Mesenchymal stem cell (in vitro differentiated cells and primary cell): ENCODE measurements at places on chromosomes 5 and 9.

DNA sequence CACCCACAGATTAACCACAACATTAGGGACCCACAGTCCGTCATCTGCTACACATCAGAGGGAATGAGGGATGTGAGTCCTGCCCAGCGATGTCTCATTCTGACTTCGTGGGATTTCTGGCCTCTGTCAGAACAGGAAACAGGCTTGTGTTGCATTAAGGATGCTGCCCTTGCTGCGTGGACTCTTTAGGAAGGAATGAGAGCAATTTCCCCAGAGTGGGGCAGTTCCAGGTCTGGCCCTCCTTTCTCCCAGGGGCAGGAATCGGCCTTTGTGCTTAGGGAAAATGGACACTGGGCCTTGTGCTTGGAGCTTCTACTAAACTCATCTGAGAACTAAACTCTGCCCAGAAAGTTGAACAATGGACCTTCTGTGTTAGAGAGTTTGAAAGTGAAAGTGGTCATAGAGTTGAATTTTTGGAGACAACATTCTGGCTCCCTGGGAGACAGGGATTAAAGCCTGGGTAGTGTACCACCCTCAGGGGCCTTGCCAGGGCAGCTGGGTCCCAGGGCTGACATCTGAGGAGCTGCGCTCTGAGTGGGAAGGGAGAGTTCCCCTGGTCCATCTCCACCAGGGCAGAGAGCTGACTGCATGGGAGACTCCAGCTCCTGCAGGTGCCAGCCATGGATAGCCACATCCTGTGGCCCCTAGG, 37.8 kb upstream of the S1PR3 start:
- H3K4me3 ChIP-seq: no peak overlapping the region
- DNase-seq: peak; percentile 42
- H3K27ac ChIP-seq: no peak overlapping the region
- no peaks in the 10 kb centered on the region for H3K36me3 ChIP-seq

GRCh38 chr9:3403315-3403714, 122.5 kb downstream of the RFX3 start:
- no peak overlapping the region for H3K4me3 ChIP-seq
- DNase-seq: no peak
- H3K27me3 ChIP-seq: no peaks in the 10 kb centered on the region
- no peaks in the 10 kb centered on the region for H3K36me3 ChIP-seq
- no peak overlapping the region for H3K27ac ChIP-seq

DNA sequence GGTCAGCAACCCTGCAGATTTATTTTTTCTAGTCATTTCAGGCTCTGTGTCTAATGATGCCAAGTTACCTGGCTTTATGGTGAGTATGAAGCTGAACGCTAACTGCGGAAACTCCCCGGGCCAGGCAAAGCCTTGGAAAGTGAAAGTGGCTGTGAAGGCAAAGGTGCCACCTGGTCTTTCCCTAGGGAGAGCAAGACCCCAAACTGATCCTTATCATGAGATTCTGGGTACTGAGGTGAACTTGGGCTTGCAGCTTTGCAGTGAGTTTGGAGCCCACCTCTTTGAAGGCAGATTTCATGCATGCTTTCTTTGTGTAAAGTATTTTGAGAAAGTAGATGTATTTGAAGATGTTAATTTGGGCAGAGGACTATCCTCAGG, 63.3 kb downstream of the CARTPT start:
- H3K36me3 ChIP-seq: no peaks in the 10 kb centered on the region
- no peaks in the 10 kb centered on the region for H3K4me1 ChIP-seq
- DNase-seq: no peak
- H3K27ac ChIP-seq: no peak overlapping the region
- no peaks in the 10 kb centered on the region for H3K27me3 ChIP-seq

- no peak overlapping the region for H3K4me3 ChIP-seq
- H3K4me1 ChIP-seq: peaks cover 15% of the 10 kb centered on the region
- peak; percentile 94 for DNase-seq
Measured at GRCh38 chr9:90301277-90301653, 341.4 kb downstream of the DIRAS2 start.

DNA sequence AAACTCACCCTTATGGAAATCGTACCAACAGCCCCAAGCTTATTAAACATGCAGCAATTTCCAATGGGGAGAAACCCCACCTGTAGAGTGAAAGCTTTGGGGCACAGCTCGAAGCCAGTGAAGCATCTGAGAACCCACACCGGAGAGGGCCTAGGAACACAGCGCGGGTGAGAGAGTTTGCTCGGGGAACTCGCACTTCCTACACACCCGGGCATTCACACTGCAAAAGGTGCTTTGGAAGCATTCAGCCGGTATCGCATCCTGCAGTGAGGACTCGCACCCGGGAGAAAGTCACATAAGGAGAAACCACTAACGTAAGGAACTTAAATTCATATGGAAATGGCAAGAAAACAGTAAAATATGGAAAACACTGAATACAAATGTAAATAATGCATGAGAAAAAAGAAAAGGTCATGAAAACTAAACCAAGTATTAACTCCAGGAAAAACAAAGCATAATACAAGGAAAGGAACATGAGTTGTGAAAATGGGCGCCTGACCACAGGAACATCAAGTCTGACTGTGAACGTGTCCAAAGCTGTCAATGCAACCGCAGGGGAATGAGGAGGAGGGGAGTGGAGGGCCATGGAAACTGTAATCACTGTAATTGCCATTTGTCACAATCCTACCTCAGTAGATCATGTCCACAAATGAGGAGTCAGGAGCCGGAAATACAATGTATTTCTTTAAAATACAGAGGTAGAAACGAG, 28.7 kb downstream of the CAMSAP1 start:
- no peaks in the 10 kb centered on the region for H3K27me3 ChIP-seq
- H3K4me1 ChIP-seq: peaks cover 18% of the 10 kb centered on the region
- H3K27ac ChIP-seq: no peak overlapping the region
- no peak for DNase-seq

- DNase-seq: no peak
- no peaks in the 10 kb centered on the region for H3K27me3 ChIP-seq
Measured at GRCh38 chr5:68795190-68795589, 298.6 kb upstream of the SLC30A5 start.
